ENCODE measurements at places on chromosomes 11 and 22.

GRCh38 chr11:130157840-130158239 is 1.7 kb upstream of the ST14 start:
- no peak for DNase-seq

DNA sequence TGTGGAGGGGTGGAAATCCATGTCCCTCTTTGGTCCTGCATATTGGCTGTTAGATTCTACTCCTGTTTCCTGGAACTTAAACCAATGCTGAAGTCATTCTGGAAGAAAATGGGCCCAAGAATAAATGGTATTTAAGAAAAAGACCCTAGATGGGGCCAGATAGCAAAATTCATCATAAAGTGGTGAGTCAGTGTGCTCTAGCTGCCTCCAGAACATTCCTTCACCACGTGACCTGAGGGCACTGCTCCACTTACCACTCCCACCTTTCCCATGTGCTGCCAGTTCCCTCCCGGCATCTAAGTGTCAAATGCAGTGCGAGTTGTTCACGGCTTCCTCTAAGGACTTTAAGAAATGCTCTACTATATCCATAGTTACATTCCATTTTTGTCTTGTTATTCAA is 30.9 kb upstream of the NAP1L4 start:
- no peak for DNase-seq

DNA sequence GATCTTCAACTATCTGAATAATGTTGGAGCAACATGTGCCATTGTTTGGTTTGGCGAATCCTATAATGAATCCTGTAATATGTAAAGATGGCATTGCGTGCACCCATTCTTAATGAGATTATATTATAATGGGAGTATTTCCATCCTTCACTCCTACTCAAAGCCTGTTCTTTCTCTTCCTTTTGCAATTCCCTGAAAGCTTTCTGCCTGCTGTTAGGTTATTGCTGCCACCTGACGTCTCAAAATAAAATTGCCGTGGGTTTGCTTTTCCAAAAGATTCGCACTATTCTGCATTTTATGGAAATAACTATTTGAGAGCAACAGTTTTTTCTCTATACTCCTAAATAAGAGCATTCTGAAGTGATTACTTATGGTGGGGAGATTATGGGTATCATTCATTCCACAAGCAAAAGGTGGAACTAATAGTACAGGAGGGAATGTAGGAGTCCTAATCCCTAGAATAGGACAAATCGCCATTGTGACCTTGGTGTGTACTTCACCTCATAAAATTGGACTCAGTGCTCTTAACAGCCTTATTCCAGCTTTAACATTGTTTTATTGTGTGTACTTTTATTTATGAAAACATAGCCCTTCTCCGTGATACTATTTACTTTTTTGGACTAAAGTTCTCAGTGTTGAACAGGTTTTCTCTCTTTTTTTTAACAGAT is 69.6 kb upstream of the ALKBH3 start:
- no peak for DNase-seq

DNA sequence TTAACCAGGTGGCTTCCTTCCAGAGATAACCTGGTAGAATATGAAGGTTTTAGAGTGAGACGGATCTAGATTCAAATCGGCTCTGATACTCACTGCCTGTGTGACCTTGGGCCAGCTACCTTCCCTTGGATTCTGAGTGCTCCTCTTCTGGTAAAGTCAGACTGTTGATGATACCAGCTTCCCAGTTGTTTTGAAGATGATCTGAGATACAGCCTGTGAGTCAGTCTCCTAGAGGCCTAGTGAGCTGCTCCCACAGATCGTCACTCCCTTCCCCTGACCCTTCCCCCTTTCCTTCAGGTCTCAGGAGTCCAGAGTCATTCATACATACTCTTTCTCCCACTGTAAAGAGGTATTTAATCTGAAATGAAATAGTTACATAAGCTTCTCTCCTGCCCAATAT is 207.8 kb downstream of the GRIK4 start:
- DNase-seq: no peak

GRCh38 chr11:56967726-56968125 is 21.0 kb upstream of the OR5AK2 start:
- no peak for DNase-seq

- DNase-seq: no peak
These were observed 129.8 kb upstream of the SERPIND1 start for GRCh38 chr22:20644071-20644642.

GRCh38 chr22:44168206-44168605 is 12.5 kb upstream of the PARVG start:
- no peak for DNase-seq

DNA sequence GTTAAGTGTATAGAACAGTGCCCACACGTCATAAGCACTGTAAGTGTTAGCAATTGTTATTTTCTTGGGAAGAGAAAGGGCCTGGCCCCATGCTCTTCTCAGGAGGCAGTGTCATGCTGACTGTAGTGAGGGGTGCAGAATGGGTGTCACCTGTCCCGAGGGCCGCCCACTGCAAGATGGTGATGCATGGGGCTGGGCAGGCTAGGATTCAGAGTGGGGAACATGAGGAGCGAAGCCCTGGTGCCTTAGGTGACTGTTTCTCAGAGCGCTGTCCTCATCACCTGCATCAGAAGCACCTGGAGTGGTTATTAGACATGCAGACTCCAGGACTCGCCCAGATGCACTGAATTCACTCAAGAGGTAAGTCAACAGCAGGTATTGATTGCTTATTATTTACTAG is 101.0 kb upstream of the PARVA start:
- DNase-seq: no peak

DNA sequence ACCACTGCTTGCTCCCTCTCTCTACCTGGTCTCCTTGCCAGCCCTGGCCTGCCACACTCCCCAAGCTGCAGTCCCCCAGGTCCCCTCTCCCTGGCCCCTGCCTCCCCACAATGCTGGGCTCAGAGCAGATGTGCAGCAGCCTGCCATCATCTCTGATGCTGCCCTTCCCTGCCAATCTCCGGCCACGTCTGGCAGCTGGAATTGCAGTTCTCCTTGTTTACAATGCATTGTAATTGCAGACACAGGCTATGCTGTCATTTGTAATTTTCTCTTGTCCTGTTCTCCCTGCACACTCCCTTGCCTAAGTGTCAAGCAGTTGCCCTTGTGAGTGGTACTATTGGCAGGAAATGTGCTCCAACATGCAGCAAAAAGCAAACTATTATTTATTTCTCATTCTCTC is 222.3 kb downstream of the NTM start:
- no peak for DNase-seq

Measured in CD4-positive, alpha-beta T cell treated with Interleukin-12 subunit alpha and Interleukin-12 subunit beta, for 1 hour (primary cell).